ENCODE measurements at places on chromosomes 11 and 22.

DNA sequence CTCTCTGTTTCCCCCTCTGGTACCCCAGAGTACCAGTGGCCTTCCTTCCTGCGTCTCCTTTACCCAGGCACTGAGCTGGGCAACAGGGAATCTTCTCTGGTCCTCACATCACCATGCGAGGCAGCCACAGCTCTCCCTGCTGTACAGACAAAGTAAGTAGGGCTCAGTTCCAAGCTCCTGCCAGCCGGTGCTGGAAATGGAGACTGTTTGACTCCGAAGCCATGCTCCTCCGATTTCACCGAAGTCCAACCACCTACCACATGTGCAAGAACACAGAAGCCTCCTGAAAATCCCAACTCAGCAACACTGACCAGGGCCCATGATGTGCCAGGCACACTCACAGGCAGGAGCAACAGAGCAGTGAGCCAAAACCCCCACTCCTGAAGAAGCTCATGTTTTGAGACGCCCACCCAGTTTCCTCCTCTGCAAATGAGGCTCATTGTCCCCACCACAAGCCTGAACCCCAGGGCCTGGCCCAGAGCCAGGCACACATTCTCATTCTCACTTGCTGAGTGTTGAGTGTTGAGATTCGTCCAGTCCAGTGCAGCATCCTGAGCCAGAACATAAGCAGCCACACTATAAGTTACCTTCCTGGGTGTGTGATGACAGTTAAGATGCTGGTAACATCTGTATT lies 156.0 kb downstream of the MPPED1 start:
- no peak for DNase-seq

DNA sequence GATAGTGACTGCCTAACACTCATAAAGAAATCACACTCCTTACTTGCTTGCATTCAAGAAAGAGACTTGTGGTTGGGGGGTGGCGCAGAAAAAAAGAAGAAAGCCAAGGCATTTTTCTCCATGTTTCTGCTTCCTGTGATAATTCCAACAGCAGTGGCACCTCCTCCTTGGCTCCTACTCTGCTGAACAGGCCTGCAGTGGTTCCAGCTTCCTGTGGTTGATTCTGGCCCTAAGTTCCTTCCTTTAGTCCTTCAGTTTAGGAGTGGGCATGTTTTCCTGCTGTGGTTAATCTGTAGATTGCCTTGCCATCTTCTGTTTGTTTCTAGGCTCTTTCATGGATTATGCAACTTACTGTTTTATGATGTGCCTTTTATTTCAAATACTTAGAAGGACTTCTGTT lies 940.4 kb downstream of the DLG2 start:
- no peak for DNase-seq

GRCh38 chr11:122045181-122045586 lies 70.8 kb downstream of the BLID start:
- no peak for DNase-seq

DNA sequence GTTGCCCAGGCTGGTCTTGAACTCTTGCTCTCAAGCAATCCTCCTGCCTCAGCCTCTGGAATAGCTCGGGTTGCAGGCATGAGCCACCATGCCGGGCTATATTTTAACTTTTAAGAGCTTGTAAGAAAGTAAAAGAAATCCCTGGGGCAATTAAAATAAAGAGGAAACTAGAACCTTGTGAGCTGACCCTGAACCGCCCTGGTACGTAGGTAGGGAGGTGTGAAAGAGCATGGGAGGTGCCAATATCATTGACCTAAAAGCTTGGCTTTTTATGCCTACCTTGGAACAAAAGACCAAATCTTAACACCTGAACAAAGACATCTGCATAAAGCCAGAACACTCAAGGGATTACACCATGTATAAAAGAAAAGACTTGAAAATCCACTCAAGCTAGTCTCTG lies 595.1 kb downstream of the SOX6 start:
- no peak for DNase-seq

DNA sequence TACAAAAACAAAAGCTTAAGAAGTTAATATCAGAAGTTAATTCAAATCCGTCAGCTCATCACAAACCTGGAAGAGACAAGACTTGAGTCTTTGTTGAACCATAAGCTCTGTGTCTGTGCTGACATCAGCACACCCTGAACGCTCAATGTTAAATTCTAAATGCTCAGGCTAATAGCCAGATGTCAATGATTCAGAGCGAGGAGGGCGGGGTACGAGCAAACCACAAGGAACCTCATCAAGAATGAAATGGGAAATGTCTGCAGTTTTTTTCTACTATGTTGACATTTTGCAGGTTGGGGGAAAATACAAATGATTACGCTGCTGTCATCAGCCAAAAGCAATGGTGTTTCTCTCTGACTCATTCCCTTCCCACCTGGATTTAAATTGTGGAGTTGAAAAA lies 1057.2 kb downstream of the NTM start:
- DNase-seq: no peak

- DNase-seq: no peak
Observed at GRCh38 chr22:19738664-19739447, 15.5 kb downstream of the GP1BB start.

DNA sequence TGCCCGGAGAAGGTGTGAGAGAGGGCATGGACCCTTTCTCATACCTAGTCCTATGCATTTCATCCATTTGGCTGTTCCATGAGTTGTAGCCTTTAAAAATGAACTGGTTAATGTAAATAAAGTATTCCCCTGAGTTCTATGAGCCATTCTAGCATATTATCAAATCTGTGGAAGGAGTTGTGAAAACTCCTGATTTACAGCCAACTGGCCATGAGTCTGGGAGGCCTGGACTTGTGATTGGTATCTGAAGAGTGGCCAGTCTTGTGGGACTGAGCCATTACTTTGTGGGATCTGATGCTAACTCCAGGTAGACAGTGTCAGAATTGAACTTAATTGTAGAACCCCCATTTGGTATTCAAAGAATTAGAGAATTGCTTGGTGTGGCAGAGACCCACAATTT lies 48.4 kb downstream of the FAM118A start:
- no peak for DNase-seq

DNA sequence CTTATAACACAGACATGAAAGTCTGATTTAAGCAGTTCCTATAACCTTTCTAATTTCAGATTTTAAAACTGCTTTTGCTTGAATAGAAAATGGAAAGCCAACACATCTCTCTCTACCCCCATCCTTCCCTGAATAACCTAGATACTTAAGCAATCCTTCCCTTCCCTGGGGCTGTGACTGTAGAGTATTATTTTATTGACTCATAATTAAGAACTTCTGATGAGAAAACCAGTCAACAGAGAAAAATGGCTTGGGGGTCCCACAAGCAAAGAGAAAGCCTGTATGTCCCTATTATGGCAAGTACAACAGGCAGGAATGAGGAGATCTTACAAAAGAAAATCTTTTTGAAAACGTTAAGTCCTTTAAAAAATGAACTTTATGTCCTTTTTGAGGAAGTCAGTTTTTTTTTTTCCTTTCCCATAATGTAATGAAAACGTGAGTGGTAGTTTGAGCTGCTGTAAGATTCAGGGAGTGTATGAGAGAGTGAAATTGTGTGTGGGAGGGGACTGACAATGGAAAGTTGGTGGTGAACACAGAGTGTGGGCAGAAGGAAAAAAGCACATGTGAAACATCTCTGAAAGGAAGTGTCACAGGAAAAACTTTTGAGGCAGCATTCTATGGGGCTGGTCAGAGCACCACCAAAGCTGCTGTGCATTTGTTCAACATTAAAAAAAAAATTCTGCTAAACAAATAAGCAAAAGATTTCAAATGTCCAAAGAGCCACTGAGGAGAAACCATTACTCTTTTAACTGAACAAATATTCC lies 154.6 kb downstream of the MAML2 start:
- DNase-seq: peak; percentile 29

- no peak for DNase-seq
Observed at GRCh38 chr22:39181356-39181755, 28.9 kb upstream of the CBX7 start.

DNA sequence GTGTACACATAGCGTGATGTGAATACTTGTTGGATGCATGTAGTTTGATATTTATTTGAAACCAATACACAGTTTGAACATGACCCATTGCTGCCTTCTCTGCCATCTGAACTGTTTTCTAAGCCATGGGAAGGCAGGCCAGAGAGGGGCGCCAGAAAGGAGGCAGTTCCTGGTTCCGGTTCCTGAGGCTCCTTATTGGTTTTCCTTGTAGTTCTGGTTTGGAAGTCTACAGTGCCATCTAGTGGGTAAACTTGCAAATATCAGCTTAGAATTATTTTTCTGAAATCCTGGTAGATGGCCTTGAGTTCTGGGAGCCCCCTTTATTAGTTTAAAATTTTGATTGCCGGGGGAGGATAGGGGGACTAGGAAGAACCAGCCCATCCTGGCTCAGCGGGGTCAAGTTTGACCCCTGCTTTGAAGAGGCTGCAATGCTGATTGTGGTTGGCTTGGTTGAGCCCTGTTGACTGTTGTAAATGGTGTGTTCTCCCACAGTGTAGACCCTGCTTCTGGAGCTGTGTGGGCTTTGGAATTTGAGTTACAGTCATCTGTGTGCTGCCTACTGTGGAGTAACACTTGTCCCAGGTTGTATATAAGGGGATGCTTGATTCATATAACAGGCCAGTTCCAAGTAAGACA lies 48.4 kb downstream of the GRAMD1B start:
- DNase-seq: peak; percentile 7

DNA sequence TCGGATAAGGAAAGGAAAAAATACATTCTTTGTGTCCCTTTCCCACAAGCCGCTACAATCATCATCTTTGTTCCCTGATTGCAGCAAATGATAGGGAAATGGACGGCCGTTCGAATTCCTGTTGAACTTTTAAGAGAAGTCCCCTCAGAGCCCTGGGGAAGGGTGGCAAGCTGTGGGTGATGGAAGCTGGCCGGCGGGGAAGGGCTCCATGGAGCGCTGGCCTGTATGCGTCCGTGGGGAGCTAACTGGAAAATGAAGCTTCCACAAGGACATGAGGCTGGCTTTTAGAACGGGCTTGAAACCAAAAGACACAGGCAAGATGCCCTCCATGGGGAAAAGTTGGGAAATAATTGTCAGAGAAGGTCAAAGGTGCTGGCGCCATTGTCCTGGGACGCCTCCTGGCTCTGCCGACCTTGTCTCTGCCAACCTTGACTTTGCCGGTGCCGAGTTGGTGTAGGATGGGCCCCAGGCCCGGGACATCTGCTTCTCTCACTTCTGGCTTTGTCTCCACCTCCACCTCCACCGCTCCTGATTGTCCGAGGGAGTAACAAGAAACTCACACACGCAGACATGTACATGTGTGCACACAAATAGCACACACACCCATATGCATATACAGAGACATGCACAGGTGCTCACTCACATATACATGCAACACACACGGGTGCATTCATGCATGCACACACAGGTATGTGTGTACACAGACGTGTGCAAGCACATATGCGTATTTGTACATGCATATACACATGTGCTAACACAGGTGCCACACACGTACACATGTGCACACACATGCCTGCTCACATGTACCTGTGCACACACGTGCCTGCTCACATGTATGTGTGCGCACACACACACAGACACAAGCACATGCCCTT lies 14.5 kb upstream of the PPARA start:
- DNase-seq: no peak

DNA sequence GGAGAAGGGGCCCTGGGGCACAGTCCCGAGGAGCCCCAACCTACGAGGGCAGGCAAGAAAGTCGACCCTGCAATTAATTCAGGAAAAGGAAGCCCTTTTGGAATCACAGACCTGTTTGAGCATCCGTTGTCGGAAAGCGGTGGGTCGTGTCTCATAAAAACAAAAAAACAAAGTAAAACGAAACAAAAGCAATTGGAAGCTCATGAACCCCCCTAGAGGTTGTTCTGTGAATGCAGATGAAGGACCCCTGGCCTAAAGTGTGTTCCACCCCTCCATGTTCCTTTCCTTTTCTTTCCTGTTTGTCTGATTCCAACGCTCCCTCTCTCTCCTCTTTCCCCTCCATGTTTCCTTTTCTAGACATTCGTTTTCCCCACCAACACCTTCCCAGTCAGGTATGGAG lies 203.7 kb downstream of the GRIK4 start:
- DNase-seq: no peak

DNA sequence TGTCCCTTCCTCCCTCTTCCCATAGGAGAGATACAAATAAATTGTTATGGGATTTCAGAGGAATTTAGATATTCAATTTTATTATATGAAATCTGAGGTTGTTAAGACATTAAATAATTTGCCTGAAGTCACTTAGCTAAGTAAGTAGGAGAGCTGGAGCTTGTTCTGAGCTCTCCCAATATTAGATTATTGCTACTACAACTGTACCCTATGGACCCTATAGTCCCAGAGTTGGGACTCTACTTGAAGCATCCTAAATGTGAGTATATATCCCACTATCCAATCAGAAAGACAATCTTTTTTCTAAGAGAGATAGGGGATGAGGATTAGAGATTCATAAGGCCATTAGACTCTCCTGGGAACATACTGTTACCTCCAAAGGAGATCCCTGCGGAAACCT lies 1130.0 kb downstream of the DLG2 start:
- no peak for DNase-seq

DNA sequence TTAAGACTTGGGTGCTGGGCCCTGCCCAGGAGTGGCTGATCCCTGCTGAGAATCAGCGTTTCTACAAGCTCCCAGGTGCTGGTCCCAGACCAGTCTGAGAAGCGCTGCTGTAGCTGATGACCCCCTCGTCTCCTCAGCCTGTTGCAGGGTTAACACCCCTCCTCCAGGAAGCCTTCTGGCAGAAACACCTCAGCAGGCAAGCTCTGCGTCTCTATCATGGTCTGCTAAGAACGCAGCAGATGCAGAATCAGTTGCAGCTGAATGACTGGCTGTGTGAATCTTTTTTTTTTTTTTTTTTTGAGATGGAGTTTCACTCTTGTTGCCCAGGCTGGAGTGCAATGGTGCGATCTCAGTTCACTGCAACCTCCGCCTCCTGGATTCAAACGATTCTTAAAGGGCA lies 132.5 kb downstream of the CACNA1I start:
- DNase-seq: no peak

DNA sequence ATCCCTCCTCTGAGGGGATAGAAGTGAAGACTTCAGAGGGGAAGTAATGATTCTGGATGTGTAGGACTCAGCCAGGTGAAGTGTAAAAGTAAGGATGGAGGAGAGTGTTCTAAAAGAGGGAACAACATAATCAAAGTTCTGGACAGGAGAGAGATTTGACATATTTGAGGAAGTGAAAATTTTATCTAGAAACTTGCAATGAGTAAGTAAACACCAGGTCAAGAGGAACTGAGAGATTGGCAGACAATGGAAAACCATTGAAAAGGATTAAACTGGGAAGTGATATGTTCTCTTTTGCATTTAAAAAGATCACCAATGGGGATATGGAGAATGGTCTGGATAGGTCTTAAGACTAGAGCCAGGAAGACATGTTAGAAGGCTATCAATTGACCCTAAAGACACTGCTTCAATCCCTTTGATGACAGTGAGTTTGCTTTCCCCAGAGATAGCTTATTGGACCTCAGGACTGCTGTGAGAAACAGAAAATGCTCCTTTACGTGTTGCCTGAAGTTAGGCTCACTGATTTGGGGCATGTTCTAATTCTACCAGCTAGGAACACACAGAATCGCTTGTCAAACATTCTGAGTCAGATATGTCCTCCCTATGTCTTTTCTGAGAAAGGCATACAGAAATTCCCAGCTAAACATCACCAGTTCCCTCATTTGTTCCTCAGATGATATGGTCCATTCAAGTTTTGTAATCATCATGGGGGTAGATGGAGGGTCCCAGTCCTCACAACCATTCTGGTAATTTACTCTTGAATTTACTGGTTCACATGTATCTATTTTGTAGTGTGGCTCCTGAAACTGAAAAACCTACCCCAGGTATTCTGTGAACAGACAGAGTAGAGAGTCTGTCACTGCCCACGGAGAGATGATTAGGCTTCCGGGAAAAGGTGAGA lies 144.9 kb downstream of the MAML2 start:
- DNase-seq: no peak

- DNase-seq: no peak
Observed at GRCh38 chr11:70065318-70066135, 12.6 kb upstream of the ANO1 start.

- no peak for DNase-seq
Observed at GRCh38 chr22:44186737-44187136, 6.0 kb downstream of the PARVG start.
